ENCODE measurements at places on chromosomes 4 and X.

- DNase-seq, result no peak
Measured at GRCh38 chrX:85391185-85391877, 11.9 kb upstream of the POF1B start.

GRCh38 chr4:4719436-4719835 is 140.0 kb upstream of the MSX1 start:
- DNase-seq, result no peak

DNA sequence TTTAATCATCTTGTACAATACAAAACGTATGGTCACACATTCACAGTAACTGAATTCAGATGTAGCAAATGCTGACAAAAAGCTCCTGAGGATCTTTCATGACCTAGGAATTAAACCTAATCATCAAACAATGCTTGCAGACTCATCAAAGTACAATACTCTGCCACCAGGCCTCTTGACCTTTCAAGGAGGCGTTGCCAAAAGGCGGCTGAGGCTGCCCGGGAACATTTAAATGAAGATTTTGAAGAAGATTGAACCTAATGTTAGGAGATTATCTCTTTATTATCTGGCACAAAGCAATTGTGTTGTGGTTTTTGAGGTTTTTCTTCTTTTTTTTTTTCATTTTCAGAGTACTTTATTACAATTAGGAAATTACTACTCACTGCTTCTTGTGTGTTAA is 340.5 kb downstream of the GALNTL6 start:
- DNase-seq, result no peak

DNA sequence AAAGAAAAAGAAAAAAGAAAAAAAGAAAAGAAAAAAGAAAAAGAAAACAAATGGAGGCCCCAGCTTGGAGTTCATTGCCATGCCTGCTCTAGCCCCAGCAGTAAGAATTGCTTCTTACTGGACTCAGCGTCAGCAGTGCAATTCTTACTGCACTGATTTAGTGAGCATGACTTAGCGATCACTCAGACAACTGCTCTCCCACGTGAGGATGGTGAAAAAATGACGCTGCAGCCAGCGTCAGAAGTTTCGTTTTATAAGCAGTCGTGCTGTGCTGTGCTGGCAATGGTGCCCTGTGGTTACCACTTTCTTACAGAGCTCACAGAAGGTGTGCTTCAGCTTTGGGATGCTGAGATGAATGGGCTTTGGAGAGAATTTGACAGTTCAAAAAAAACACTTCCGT is 68.3 kb upstream of the DDX3X start:
- DNase-seq, result no peak

DNA sequence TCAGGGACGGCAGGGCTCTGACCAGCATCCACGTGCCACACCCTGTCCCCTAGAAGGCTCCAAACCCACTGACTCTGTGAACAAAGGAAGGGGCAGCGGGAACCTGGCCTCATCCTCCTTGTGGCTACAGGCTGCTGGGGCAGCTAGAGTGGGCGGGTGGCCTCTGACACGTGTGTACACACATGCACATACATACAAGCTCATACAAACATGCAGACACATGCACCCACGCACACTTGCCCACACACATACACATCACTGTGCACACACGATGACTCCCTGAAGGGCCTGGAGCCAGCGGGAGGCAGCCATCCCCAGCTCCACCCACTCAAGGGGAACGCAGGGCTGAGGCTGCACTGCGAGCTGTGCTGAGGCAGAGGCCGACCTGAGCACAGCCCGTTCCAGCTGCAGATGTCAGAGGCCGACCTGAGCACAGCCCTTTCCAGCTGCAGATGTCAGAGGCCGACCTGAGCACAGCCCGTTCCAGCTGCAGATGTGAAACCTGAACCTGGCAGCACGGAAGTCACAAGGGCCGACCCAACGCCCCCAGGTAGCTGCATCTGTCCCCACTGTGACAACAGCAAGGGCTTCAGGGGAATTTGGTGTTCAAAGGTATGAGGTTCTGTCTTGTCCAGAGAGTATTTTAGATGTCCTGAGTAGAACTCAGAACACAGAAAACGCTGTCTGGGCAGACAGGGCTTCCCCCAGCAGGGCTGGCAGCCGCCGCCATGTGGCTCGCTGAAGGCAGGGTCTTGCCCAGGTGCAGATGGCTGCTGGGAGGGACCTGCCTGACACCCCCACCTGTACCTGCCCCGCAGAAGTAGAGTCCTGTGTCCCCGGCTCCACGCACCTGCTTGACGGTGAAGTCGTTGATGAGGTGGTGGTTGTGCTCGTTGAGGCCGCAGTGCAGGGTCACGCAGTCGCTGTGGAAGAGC is 33.5 kb downstream of the CTBP1 start:
- no peak for DNase-seq

DNA sequence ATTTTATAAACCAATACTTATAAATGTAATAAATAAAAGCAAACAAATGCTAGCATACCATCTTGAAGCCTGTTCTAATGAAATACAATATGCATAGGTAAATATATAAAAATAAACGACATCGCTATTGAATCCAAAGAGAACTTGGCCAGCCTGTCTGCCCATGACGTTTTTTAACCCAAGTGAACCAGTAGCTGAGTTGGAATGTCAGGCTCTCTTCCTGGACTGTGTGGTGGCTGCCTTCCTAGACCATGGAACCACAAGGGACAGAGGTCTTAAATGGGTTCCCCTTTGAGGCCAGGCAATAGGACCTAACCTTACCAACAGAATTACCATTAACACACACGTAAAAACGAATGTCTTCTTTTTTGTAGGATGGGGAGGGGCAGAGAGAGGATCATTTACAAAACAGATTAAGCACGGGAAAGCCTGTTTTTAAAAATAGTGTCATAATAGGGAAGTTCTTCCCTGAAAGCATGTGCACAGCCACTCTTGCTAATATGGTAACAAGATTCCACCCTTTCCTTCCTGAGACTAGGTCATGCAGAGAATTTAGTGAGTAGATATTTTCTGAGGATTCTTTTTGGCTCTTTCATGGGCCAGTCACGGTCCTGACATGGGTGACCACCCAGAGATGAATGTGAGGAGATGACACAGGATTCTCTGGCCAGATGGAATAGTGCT is 69.4 kb upstream of the ACSL1 start:
- no peak for DNase-seq

DNA sequence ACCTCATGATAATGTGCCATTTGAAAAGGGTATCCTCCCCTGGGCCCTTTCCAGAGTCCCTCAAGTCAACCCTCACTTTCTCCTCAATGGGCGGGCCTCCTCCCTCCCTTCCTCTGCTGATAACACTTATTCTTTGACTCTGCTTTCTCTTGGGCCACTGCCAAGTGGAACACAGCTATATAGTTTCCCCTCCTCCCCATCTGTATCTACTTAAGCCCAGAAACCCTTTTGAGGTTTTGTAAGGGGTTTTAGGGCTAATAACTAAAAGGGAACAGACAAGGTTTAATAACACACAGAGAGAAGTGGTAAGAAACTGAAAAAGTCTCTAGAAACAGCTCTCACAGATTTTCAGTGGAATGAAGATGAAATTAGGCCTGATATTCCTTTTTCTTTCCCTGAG is 116.7 kb downstream of the GPC3 start:
- no peak for DNase-seq

DNA sequence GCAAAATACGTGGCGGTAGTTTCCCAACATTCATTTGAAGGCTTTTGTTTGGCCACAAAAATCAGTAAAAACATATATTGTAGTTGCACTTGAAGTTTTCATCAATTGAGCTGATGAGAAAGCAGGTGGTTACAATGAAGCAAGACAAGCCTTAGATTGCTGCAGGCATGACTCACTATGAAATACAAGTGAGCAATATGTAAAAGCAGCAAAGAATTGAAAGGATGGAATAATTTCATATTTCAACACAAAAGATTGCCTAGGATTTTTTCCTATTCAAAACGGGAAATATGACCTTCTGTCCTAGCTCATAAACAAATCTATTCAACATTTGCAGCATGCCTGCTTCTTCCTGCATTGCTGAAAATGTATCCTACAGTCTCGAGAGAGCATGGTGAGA is 190.9 kb upstream of the BANK1 start:
- no peak for DNase-seq

DNA sequence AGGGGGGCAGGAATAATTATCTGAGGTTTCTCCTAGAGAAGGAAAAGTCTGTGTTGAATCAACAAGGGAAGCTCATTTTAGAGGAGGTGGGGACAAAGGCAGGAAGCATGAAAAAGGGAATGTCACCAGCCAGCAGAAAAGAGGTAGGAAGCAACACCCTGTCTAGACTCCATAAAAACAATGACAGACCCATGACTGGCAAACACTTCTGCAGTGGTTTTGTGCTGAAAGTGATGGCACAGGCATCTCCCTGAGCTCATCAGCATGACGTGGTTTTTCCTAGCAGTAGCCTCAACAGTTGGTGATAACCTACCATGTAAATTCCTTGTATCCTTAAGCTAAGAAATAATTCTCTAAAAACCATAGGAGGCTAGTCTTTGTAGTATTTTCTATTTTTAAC is 110.7 kb upstream of the GALNT7 start:
- DNase-seq, result no peak

DNA sequence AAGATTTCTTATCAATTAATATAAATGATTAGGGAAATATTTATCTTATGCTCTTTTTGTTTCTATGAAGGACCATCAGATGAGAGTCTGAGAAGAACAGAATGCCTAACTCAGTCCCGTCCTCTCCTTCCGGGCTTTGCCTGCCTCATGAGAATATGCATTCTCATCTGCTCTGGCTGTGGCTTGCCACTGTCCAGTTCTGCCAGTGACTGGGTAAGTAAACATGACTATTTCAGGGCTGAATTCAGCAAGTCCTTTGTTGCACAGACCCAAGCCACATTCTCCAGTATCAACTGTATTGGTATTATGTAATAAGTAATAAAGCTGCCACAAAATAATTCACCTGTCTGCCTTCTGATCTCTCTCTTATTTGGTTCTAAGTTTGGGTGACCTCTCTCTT is 110.7 kb downstream of the WDFY3 start:
- DNase-seq, result no peak

DNA sequence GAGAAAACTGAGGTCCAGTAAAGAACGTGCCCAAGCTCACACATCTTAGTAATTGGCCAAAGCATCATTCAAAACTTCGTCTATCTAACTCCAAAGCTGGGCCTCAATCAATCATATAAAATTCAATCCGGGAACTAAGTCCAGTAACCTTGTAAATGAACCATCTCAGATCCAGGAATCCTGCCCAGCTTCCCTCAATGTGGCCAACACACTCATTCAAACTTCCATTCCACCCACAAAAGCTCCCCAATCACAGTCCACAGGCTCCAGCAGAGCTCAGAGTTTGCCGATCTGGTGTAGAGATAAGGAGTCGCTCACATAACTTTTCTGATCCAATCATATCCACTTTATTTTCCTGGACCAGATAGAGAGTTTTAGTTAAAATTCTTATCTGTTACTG is 144.8 kb downstream of the SPATA18 start:
- DNase-seq, result no peak

DNA sequence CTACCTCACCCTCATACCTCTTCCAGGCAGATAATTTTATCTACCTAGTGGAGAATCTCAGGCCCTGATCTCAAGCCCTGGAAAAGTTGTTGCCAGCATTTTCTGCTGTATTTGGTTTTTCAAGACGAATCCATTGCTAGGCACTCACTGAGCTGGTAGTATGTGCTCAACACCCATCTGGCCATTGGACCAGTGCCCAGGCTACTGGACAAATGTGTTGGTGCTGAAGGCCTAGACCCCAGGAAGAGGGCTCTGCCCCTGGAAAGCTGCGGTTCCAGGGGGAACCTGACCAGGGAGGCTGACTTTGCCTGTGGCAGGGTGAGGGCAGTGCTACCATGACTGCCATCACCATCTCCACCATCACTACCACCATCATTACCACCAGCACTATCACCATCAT is 72.4 kb downstream of the PSAPL1 start:
- DNase-seq, result no peak

GRCh38 chrX:1071351-1071750 is 141.1 kb downstream of the CRLF2 start:
- DNase-seq, result no peak

- no peak for DNase-seq
Measured at GRCh38 chr4:187972135-187972534, 23.4 kb upstream of the ZFP42 start.

DNA sequence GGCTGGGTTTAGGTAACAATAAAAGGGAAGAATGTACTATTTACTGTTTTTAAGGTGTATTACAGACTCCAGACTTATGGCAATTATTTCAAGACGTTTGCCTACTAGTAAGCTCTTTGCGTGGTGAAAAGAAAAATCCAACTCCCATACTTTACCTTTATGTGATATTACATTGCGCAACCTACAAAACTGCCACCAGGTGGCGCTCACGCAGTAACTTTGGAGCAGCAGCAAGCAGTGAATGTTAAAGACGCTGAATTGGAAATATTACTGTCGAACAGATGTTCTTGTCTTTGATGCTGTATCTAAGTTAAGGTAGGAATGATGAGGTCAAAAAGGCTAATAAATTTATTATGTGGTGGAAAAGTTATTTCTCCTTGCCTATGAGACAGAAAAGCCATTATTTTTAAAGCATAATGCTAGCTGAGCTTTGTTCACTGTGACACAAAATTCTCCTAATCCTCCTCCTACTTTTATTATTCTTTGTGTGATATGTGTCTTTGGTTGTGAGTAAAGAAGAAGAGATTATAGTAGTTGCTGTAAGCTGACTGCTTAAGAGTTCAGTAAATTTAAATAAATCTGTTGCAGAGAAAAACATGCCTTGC is 1099.8 kb upstream of the TENM3 start:
- DNase-seq, result peak; percentile 86

DNA sequence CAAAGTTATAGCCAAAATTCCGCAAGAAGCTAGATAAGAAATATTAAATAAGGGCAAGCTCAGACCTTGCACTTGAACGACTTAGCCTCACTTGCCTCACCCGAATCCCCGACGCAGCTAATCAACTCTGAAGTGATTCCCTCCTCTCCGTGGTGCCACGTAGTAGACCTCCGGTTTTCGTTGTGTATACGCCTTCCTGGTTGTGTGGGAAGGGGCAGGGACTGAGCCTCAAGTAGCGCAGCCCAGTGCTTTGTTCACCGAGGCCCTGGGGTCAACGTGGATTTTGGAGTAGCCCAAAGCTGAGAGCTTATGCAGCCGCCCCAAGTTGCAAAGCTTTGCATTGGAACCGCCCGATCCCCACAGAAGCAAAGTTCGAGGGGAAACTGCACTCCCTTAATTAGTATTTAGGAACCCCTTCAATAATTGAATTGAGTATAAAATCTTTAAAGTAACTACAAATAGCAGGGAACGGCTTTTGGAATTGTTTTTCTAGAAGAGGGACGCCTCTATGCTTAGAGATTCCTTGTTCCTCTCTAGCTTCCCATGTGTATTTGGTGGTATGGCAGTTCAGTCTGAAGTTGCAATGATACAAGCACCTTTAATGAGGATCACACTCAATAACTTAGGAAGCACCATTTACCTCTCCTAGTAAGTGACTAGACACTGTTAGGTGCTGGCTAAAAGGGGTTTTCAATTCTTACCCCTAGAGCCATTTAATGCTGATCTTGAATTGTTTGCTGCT is 55.7 kb downstream of the LINC00632 start:
- peak; percentile 35 for DNase-seq

DNA sequence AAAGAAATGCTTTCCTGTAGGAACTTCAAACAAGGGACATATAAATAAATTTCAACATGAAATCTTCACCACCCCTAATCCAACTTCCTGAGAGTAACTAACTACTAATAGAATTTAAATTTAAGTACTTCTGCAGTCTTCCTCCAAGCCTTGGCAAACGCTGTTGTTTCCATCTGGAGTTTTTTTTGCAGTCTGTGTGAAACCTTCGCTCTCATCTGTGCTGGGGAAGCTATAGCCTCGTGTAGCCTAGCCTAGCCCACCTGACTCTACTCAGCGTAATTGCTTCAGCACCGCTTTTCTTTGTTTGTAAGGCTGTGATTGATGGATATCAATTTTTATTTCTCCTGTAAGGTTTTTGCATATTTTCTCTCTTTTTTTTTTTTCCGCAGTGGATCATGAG is 30.9 kb downstream of the STOX2 start:
- no peak for DNase-seq
